ENCODE measurements at places on chromosomes 3 and 15.
A peak's percentile ranks its signal among the peaks of the same experiment; 100 is the strongest.

DNA sequence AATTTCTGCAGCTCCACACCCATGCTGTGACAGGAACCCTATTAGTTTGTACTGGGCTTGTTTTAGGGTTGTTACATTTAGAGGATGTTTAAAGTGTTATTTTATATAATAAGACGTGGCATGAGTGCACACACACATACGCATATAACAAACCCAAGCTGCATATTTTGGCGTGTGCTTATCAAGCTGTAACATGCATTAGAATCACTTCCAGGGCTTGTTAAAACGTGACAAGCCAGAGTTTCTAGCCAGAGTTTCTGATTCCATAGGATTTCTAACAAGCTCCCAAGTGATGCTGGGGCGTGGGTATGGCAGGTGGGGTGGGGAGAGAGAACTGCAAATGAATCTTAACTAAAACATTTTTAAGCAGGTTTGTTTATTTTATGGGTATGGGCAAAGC is 17.4 kb downstream of the ONECUT1 start:
- DNase-seq: no peak

- no peak for DNase-seq
Measured at GRCh38 chr3:16378415-16378814, 113.4 kb downstream of the OXNAD1 start.

GRCh38 chr3:21729331-21729730 is 21.7 kb downstream of the ZNF385D start:
- DNase-seq: no peak

- no peak for DNase-seq
Measured at GRCh38 chr3:146262371-146263110, 11.6 kb upstream of the PLSCR4 start.

GRCh38 chr15:80674245-80674614 is 20.9 kb upstream of the ABHD17C start:
- no peak for DNase-seq

- no peak for DNase-seq
Measured at GRCh38 chr3:32340039-32340438, 51.6 kb upstream of the CMTM7 start.

- DNase-seq: no peak
Measured at GRCh38 chr15:89155656-89156055, 65.7 kb downstream of the RLBP1 start.

- no peak for DNase-seq
Measured at GRCh38 chr15:42796955-42797782, 60.2 kb upstream of the CDAN1 start.

DNA sequence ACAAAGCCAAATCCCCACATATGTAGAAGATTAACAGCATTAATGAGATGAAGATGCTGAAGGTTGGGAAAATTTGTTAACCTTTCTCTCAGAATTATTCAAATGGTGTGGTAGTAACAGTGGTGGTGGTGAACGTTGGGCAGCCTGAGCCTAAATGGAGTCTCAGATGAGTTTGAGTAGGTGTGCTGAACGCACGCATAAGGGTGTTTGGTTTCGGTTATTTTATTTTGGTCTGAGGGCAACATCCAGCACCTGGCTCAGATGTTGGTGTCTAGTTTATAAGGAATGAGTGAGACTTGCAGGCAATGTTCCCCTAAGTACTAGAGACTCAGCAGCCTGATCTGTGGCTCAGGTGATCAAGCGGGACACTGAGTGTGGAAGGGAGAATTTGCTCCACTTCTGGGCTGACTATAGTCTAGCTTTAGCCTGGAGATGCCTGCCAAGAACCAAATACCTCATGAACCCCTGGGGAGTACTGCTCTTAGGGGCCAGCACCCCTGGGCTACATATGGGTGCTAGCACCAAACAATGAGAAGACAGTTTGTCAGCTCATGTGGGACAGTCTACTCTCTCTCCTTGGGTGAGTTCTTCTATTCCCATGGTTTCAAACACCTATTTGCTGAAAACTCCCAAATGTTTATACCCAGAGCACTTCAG is 39.5 kb upstream of the ATP2C1 start:
- DNase-seq: no peak

DNA sequence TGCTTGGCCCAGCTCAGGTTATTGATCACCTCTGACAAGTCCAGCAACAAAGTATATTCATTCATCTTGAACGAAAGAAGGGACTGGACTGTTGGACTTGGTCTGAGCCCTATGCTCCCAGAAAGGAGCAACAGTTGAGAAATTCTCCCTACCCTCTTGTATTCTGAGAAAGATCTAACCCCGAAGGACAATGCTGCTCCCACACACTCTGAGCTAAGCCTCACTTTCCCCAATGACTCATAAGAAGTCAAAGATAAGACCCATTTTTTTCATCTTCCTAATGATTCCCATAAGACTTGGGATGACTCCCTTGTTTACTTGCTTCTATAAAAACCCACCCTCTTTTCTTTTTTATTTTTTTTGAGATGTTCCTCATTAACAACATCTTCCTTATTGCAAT is 549.4 kb upstream of the MDFIC2 start:
- no peak for DNase-seq

DNA sequence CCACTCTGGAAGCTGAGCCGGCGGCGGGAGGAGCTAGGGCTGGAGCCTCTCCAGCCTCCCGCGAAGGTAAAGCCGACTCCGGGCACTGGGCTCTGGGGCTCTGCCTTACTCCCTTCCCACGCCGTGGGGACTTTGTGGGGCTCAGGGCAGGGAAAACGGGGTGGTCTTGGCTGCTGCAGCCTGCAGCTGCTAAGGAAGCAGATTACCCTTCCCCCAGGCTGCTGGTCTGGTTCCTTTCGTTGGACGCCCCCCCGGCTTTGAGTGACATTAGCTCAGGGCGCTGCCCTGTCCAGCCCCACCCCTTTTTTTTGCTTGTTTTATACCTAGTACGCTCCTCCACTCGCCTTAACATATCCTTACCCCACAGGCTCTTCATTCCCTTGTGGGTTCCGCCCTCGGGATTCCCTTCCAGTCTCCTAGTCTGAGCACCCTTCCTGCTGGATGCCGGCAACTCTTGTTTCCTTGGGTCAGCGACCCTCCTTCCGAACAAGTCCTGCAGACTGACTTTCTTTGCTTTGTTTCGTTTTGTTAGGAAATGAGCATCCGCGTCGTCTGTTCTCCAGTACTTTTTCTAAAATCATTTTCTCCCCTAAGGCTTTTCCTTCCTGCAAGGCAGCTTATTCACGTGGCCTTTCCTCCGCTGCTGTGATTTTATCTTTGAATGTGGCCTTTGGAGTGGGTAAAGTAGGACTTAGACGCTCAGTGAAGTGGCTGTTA is 551 bp downstream of the DNAJC13 start:
- DNase-seq: no peak

DNA sequence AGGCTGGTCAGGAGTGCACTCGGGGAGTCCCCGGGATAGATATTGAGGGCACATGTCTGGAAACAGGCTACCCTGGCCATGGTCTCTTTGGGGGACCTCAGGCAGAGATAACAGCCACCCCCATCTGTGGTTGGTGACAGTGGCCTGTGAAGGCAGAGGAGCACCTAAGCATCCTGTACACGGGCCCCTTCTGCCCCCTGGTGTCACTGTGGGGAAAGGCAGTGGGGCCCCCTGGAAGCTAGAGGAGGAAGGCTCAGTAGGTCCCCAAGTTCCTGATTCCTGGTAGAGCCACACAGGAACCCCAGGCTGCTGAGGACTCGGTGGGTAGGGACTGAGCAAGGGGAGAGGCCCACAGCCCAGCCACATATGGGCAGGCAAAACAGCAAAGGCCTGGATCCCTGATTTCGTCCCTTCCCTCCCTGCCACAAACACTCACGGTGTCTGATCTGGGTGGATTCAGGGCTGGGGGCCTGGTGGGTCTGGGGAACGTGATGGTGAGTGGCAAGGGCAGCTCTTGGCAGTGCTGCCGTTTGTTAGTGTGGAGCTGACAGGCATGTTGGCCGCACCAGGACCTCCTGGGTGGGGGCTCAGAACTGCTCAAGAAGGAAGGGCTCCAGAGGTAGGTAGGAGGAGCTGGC is 14.1 kb upstream of the CXCR6 start:
- DNase-seq: peak; percentile 33

Measured in activated CD8-positive, alpha-beta memory T cell treated with anti-CD3 and anti-CD28 coated beads for 1 hour (primary cell).